Stimulated activated CD8-positive, alpha-beta memory T cell treated with anti-CD3 and anti-CD28 coated beads, Interleukin-4, amount 100 ng/mL, for 4 hours (primary cell): ENCODE measurements at places on chromosomes 3 and 15.

DNA sequence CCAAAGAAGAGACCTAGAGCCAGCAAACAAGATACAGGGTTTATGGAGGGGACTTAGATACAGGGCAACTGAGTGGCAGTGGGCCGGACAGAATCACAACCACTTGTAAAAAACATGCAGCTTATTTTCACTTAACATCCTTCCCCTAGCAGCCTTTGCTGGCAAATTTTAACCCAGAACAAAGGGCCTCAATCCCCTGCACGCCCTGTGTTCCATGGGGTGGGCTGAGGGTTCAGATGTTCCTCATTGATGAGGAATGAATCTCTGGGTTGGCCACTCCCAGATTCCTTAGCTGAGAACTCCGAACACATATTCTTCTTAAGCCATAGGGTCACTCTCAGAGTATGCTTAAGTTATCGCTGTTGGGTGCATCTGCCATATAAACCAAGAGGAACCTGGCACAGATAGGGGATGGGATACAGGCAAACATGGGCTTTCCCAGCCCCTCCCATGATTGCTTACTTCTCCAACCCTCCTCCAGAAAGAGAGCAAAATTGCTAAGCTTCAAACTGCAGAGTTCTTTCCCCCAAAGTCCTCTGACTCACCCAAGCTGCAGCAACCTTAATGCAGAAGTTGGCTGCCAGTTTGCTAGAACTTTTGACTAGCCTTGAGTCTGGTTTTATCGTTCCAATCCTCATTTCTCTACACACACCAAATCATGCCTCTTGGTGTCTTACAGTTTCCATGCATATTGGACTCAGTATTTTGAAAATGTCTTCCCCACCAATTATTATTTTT, 146.9 kb downstream of the CD47 start:
- DNase-seq: no peak

- no peak for DNase-seq
These were observed 110.2 kb downstream of the RBPMS2 start for GRCh38 chr15:64665179-64665578.

GRCh38 chr15:45251888-45252287, at the start of gene SLC28A2:
SLC28A2 (plus strand) TSS chr15:45252234; CDS start chr15:45253216, 982 bp downstream.
- DNase-seq: no peak

DNA sequence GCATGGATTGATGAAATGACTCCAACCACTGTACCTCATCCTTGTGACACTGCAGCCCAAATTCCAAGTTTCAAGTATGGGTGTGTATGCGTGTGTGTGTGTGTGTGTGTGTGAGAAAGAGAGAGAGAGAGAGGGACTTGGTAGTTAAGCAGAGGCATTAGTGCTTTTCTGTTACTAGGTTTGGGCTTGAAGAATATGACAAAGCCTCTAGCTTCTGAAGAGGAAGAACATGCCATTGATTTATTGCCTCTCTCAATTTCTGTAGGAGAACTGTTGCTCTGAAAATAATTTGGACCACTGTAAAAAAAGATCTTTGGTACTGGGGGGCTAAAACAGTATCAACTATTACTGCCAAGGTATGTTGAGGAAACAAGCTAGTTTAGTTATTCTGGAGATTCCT, 139.2 kb downstream of the AQP9 start:
- no peak for DNase-seq

- DNase-seq: no peak
These were observed 4.8 kb downstream of the CLN6 start for GRCh38 chr15:68224546-68225250.

- DNase-seq: no peak
These were observed 108.4 kb downstream of the LSM3 start for GRCh38 chr3:14286887-14287500.

DNA sequence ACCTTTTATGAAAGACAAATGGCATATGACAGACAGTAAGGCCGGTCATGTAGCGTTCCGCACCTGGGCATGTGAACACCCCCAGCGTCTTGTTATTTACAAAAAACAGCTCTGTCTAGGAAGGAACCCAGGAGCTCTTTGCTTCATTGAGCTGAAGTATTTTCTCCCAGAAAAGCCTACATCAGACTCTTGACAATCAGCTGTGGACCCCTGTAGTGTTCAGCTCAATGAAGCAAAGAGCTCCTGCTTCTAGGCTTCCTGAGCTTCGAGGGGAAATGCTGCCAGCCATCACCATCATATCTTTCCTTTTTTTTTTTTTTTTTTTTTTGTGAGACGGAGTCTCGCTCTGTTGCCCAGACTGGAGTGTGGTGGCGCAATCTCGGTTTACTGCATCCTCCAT, 4.1 kb downstream of the ASB14 start:
- DNase-seq: no peak

- DNase-seq: no peak
These were observed 694.6 kb downstream of the TUSC7 start for GRCh38 chr3:117404141-117404540.

- no peak for DNase-seq
These were observed 120.9 kb downstream of the ERC2 start for GRCh38 chr3:56347219-56347871.

DNA sequence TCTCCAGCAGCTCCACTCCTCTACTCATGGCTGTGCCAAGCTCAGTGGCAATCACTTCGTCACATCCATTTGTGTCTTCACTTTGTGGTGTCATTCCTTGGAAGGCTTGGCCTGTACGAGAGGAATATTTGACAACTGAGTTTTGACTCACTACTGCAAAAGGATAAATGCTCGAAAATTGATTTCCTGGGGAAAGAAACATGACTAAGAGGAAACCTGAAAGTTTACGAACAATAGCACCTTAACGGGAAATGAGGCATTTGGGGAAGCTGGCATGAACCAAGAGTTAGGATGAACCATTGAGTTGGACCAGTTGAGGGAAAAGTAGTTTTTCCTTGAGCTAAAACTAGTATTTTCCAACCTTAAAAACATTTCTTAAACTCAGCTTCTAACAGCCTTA, 74.2 kb upstream of the ABHD17C start:
- DNase-seq: no peak

DNA sequence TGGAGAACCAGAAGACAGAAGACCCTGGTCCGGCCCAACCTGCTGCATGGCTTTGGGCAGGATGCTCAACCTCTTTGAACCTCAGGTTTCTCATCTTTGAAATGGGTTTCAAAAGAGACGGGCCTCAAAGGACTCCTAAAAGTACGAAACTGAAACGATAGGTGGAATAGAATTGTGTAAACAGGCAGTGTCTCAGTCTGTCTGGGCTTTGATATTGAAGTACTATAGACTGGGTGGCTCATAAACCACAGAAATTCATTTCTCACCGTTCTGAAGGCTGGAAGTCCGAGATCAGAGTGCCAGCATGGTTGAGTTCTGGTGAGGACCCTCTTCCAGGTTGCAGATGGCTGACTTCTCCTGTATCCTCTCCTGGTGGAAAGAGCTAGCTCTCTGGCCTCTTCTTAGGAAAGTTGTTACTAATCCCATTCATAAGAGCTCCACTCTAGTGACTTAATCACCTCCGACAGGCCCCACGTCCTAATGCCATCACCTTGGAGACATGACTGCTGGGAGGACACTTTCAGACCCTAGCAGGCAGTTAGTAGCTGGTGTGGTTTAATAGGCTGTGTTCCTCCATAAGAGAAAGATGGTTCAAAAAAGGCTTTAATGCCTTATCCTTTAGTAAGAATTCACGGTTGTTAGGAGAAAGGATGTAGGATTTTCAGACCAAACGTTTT, 35.7 kb downstream of the SSUH2 start:
- DNase-seq: no peak

- DNase-seq: no peak
These were observed 106.8 kb upstream of the CDIN1 start for GRCh38 chr15:36472672-36473071.

GRCh38 chr15:41840673-41841072, 2.0 kb downstream of the PLA2G4B start:
- DNase-seq: no peak

GRCh38 chr3:42289026-42289425, 23.0 kb upstream of the CCK start:
- no peak for DNase-seq

DNA sequence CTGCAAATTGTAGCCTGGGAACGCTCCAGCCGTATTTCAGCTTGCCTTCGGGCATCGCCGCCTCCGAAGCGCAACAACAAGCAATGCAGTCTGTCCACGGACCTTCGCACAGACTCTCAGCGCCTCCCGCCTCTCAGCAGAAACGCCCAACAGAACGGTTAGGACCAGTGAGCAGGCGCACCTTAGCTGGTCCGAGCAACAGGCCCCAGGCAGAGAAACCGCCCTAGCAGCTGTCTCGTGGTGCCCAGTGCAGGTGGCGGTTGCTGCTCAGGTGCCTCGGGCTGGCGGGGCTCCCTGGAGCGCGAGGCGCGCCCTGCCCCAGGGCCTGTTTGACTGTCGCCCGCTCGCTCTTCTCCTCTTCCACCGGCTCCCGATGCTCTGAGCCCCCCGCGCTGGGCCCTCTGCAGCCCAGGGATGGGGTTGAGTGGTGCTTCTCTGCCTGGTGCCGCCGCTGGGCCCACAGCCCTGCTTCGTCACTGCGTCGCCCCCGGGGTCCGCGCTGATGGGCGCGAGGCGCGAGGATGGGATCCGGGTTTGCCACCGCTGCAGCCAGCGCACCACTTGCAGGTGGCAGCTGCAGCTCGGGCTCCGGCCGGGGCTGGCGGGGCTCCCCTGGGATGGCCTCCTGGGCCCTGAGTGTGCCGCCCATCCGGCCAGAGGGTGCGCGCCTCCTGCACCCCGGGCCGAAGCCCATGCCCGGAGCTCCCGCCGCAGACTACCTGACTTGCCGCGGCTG, 268.4 kb upstream of the FRG2C start:
- DNase-seq: no peak

GRCh38 chr3:33908250-33908851, 109.9 kb downstream of the PDCD6IP start:
- DNase-seq: no peak

DNA sequence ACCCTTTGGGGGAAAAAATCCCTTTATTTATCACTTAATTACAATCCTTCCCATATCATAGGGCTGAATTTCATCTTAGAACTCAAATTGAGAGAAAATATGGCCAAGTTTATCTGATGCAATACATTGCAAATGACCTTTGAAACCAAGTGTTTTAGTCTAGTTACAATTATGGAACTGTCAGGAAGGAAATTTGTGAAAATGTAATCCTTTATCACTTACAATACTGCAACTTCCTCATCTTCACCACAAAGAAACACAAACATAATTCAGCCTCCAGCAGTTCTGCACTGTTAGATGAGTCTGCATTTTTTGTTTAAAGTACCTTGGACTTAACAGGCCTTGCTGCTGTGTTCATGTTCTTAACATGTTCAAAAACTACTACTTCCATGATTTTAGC, 4.6 kb downstream of the CCPG1 start:
- DNase-seq: no peak

GRCh38 chr3:69009559-69010410, 3.7 kb downstream of the EOGT start:
- no peak for DNase-seq

DNA sequence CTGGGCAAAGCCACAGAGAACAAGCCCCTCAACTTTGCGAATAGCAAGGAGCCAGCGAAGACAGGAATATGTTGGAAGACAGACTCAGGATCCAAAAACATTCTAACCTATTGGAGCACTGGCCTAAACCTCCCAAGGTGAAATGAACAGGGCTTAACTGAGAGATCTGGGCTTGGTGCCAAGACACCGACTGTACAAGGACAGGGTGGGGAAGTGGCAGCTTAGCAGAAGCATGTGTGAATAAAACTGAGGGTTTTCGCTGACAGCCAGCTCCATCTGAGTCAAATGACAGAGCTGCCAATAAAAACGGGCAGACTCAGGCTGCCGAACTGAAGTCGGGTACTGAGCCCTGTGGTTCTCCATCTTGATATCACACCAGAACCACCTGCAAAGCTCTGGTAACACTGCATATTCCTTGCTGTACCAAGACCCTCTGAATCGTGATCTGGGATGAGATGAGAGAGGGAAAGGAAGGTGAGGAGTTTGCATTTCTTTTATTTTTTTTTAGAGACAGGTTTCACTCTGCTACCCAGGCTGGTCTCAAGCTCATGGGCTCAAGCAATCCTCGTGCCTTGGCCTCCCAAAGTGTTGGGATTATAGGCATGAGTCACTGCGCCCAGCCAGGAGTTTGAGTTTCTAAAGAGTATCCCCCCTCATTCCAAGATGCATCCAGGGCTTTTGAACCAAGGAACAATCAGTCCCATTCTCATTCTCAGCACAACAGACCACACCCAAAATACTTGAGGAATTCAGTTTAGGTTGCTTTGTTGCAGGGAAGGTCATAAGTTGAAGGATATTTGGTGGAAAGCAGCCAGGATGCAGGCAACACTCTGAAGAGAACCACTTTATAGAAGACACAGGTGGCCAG, 6.0 kb upstream of the PLCB2 start:
- DNase-seq: no peak

DNA sequence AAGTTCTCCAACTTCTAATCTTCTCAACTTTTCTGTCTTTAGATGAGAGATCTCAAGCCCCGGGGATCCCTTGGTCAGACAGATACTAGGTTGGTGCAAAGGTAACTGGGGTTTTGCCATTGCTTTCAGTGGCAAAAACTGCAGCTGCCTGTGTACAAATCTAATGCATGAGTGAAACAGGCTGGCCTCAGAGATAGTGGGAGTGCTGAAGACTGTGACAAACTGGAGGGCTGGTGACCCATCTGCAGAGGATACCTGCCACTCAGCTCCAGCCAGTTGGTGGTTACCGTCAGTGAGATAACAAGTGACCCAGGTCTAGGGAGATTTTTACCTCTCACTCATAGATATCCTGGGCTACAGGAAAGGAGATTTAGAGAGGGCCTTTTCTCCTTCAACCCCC, 85.7 kb downstream of the RYR3 start:
- no peak for DNase-seq

DNA sequence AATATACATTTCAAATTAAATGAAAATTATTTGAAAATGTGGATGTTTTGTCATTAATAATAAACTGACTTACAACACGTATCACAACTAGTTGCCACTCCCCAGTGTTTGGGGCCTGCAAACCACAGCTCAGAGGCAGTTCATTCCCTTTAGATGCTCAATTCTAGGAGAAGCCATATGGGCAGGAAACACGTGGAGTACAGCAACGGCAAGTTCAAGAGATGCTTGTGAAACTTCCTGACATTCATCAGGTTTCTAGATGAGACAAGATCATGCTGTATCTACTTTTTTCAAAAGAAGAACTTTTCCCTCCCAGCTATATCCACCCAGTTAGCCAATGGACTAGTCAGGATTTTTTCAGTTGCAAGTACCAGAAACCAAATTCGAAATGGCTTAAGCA, 17.6 kb upstream of the PLA2G4D start:
- DNase-seq: no peak

- no peak for DNase-seq
These were observed 167.8 kb upstream of the CCDC54 start for GRCh38 chr3:107209302-107209990.

DNA sequence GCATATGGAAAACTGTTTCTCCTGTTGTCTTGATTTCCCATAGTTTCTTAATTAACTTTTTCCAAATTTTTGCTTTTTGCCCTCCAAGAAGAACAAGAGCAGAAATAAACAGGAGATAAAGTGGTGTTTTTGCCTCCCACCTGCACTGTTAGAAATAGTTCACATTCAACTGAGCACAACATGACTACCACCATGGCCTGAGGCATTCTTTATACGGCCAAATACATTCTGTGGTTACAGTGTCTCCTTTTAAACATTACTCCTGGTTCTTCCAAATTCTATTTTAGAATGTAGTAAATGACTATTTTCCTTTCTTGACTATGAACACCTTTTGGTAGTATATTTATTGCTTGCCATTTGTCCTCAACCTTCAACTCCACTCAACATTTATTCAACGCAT, 98.5 kb downstream of the LARS2 start:
- DNase-seq: no peak

GRCh38 chr15:60669351-60669750, 190.4 kb upstream of the ICE2 start:
- no peak for DNase-seq

- no peak for DNase-seq
These were observed 201.6 kb upstream of the GOLGA6L4 start for GRCh38 chr15:84033793-84034553.

GRCh38 chr15:69303337-69304181, 4.8 kb downstream of the PAQR5 start:
- no peak for DNase-seq
